CD4-positive, alpha-beta memory T cell (primary cell): ENCODE measurements at places on chromosomes 4 and X.

DNA sequence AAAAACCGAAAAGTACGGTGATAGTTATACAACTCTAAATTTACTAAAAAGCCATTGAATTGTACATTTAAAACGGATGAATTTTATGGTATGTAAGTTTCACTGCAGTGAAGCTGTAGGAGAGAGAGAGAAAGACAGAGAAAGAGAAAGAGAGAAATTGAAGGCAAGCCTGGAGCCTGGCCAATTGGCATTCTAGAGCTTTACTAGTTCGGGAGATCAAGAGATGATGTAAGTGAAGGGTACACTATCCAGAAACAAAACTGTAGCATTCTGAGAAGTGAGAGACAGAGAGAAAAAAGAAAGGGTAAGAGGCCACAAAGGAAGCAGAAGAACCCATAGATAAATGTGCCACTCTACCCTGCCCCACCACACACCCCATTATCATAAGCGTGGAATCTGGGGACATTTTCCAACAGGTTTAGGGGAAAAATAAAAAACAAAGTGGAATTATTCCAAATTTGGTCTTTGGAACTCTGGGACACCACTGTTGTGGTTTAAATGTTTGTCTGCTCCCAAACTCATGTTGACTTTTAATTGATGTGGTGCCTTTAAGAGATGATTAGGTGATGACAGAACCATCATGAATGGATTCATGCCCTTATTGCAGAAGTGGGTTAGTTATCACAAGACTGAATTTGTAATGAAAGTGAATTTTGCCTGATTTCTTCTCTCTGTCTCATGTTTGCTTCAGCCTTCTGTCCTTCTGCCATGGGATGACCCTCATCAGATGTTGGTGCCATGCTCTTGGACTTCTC, 123.0 kb upstream of the PLS3 start:
- no peak for DNase-seq

GRCh38 chr4:6280365-6280996, 10.8 kb downstream of the WFS1 start:
- DNase-seq: no peak

GRCh38 chrX:119647552-119648420, 41.6 kb upstream of the NKRF start:
- peak; percentile 53 for DNase-seq

DNA sequence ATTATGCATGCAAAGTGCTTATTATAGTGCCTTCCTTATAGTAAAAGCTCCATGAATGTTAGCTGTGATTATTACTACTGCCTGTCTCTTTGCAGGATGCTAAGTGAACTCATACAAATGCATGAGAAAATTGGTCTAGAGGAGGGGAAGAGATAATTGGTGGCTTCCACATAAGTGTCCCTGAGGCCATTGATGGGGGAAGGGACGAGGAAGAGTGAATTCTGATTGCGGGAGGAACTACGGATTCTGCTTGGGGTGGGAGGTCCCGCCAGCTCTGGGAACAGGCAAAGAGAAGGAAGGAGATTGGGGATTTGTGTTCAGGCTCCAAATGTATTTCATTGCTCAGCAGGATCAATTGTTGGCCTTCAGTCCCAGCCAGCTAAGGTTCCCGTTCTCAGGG, 11.6 kb upstream of the ARHGAP36 start:
- no peak for DNase-seq

DNA sequence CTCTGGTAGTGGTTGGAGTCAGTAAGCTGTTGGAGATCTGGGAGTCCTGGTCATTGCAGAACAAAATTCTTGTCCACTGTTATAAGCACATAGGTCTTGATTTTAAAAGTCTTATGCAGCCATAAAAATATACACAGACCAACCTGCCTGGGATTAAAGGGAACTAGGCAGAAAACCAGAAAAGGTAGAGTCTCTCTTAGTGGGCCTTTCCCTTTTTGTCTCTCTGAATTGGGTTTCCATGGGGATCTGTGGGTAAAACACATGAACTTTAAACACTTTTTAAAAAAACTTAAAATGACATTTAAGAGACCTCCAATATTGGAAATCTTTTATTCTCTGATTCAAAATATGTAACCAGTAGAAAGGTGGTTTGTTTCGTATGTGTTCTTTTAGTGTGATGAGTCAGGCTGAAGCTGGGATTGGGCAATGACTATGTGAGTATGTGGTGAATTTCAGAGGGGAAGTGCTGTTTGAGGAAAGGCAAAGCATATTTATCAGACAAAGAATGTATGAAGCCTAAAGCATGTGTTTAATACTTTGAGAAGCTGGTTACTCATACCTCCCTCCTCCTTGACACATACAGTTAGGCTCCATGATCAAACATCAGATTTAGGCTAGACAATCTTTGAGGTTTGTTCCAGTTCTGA, 29.6 kb downstream of the SLC16A2 start:
- DNase-seq: no peak

DNA sequence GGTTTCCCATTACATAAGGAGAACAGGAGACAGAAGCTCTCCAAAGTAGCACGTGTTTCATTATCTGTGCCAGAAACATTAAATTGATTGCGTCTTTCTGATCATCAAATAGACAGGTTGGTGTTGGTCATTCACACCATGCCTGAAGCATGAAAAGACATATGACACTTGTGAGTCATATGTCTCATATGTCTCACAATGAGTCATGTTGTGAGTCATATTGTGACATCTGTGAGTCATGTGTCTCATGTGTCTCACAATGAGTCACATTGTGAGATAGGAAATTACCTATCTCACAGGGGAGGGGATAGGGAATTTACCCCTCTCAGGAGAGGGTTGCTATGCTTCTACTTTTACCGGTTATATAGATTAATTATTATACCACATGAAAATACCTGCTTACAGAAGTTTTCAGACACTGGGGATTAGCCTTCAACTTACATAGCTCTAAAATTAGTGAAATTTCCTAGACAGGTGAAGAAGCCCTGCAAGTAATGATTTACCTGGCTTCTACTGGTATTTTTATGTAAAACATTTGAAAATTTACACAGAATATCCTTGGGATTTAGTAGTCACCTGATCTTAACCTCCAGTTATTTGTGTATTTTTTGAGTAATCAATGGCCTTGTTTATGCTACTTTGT, 80.8 kb downstream of the NPFFR2 start:
- DNase-seq: no peak

DNA sequence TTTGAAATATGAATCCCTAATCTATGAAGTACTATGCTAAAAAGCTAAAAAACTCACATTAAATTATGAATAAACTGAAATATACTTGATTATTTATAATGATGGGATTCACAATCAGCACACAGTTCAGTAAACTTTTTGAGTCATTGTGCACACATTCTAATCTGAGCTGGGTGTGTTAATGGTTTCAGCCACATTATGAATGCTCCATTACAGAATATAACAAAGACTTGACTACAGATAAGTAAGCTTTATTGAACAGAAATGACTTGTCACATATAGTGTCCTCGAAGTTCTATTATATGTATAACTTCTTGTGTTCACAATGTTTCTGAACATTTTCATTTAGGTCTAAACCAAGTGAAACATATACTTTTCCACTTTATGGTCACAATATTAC, 1649.9 kb upstream of the IGFBP7 start:
- DNase-seq: no peak

DNA sequence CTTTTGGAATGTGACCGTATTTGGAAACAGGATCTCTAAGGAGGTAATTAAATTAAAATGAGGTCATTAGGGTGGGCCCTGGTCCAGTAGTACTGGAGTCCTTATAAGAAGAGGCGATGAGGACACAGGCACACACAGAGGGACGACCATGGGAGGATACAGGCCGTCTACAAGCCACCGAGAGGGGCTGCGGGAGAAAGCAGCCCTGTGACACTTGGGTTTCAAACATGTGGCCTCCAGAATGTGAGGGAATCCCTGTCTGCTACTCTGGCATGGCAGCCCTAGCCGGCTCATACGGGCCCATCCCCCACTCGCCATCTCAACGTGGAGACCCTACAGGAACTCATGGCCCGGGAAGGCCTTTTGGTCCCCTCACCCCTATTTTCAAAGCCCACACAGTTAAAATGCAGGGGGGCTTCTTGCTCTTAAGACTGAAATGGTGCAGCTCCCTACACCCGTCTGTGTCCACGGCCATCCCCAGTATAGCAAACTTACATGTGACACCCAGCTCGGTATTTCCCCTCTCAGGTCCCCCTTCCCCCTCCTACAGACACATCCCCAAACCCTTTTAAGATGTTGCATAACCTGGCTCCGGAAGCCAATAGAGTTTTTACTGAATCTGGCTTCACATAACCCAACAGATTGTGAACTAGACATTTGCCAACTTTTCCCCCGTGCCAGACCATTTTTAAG, 124.1 kb upstream of the TBL1X start:
- peak; percentile 79 for DNase-seq

- DNase-seq: no peak
Observed at GRCh38 chrX:135114392-135114791, 5.9 kb downstream of the ETDB start.

DNA sequence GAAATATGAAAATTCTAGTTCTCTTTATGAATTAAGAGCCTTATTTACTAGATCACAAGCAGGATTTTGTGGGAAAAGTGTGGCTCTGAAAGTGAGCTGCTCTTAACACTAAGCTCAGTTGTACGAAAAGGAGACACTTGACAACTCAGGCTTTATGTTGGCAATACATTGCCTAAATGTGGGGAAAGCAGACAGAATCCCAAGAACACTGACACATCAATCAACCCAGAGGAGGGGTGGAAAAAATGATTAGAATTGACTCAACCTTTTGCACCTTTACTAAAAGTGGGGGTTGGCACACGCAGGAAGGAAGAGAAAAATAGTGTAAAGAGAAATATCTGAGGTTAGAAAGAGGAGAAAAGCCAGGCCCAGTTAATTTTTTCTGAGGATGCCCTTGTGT, 61.6 kb downstream of the CHST7 start:
- DNase-seq: no peak
